ENCODE measurements at places on chromosomes 4 and X.

DNA sequence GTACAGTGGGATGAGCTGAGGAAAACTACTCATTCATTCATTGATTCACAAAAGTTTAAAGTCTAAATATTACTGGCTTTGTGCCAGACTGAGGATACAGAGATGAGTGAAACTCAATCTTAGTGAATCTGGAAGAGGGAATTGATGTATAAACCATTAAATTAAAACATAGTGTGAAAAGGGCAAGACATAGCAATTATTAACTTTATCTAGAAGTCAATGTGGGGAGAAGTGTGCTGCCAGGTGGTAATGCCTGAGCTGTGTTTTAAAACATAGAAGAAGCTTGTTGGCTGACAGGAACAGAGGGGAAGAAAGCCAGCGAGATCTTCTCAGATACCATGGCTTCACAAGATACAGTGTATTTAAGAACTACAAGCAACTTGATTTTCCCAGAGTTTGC is 153.4 kb downstream of the BMPR1B start:
- no peak for DNase-seq

DNA sequence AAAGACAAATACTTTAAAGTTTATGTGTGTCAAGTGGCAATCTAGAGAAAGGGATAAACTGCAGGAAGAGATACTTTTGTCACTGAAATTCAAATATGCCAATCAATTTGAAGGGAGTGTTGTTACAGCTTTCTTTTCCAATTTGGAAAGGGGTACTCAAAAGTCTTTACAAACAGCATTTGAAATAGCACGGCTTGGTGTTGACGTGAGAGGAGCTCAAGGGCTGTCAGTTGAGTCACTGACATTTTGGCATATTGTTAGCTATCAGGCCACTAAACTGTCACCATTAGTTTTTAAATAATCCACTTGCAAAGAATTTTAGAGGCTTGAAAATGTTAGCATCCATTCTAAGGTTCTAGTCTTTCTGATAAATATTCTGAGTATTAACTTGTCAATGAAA is 698.4 kb downstream of the IL1RAPL1 start:
- no peak for DNase-seq

- no peak for DNase-seq
Measured at GRCh38 chr4:47406408-47406807, 57.1 kb downstream of the COMMD8 start.

DNA sequence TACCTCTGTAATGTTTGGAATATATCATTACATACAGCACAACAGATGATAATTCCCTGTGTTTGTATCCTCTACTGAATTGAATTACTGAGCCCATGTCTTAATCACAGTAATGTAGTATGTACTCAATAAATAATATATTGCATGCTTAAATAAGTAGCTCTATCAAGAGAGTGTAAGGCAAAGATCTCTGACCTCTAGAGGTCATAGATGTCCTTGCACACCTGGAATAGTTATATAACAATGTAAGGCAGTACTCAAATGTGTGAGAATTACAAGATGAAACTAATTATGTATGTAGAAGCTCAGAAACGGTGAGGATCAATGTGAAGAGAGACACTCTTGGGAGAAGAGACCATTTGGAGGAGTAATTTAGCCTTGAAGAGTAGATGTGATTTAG is 14.3 kb upstream of the GCNA start:
- DNase-seq: no peak

DNA sequence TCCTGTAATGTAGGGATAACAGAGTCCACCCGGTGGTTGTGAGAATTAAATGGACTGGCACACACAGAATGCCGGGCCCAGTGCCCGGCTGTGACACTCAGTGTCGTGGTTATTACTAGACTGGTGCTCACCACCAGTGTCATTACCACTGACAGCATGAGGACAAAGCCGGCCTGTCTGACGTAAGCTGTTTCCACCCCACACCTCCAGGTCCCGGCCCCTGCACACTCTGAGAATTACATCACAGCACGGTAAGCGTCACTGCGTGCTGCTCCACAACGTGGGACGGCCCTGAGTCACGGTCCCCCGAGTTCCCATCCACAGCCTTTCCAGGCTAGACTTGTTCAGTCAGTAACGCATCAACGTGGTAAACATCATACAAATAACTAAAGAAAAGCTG is 22.9 kb downstream of the FAT1 start:
- DNase-seq: peak; percentile 45

DNA sequence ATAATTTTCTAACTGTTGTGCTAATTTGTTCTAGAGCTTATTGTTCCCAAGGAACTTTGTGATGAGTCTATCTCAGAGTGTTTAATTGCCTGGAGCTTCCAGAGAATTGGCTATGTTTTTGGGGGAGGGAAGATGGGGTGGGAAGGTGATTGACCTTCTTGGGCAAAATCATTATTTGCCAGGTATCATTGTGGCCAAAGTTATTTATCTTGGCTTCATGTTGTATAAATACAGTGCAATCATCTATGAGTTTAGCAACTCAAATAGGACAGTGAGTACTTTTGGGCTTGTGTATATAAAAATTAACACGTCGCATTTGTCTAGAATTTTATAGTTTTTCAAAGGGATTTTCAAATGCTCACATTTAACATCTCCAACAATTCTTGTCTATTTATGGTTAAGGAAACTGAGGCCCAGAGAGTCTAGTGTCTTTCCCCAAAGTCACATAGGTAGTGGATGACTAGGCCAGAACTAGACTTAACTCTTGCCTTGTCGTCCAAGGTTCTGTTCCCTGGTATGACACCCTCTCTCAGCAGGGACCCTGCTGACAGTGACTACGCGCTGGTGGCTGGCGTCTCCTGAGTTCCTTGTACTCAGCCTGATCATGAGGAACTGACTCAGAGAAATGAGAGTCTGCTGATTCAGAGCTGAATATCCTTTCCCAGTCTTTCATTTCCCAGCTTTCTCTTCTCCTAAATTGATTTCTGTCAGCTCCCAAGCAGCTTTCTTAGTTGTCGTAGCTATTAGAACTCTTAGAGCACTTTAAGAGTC is 27.7 kb downstream of the FNIP2 start:
- DNase-seq: no peak

DNA sequence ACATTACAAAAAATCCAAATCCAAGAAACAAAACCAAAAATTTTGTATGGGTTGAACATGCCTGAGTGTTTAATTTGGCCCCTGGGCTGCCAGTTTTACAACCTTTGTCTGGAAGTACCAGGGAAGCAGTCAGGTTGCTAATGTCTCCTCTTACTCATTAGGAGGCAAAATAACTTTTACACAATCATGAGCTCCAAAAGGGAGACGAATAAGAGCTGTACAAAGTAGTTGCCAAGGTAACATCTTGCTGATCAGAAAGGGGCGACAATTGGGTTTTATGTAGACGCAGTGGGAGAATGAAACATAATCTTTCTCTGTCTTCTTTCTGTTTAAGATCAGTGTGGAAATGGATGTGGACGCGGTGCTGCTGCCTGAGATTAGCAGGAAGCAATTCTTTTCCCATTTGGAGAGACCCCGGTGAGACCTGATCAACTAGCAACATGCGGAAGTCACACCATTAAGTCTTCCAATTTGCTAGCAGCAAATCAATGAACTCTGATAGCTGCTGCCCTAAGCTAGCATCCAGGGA is 90.7 kb upstream of the IGFBP7 start:
- no peak for DNase-seq

GRCh38 chr4:60129740-60130139 is 1070.4 kb upstream of the ADGRL3 start:
- DNase-seq: no peak

GRCh38 chr4:8589336-8589735 is 3.2 kb upstream of the CPZ start:
- peak; percentile 27 for DNase-seq

DNA sequence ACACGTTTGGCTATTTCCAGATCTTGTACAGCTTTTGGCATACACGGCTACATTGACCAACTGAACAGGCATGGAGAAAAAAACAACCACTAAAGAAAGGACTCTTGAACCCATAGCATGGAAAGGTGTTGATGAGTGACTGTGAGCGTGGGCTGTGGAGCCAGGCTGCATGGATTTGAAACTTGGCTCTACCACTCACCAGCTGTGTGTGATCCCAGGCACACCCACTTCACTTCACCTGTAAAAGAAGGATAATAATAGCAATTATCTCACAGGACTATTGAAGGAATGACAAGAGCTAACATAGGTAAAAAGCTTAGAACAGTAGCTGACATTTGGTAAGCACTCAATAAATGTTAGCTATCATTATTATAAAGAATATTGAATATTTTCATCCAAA is 301.7 kb upstream of the CPEB2 start:
- no peak for DNase-seq

DNA sequence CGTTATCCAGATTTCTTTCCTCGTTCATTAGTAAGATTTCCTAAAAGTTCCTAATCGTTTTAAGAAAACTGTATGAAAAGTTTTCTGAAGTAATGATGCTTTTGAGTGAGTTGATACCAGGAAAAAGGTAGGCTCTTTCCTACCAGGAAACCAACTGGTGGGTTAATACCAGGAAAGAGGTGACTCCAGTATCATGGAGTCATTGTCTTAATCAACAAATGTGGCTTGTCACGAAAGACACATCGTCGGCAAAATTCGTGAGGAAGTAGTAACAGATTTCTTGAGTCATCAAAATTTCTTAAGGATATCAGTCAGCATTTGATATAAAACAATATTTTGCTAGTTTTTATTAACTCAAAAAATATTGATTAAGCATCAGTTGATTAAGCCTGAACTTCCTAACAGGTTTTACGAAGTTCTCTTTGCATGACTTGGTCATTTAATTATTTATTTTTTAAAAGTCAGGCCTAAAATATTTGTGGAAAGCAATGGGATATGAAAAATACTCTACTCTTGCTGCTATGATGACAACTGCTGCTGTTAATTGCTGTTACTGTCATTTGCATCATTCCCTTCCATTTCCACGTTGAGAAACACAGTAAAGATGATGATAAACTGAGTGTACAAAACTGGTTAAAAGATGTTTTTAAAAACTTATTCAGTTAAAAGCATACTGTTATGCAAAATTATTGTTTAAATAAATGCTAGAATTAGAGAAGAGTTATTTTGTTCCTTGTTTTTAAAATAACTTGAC is 3.2 kb upstream of the PPBP start:
- DNase-seq: no peak

DNA sequence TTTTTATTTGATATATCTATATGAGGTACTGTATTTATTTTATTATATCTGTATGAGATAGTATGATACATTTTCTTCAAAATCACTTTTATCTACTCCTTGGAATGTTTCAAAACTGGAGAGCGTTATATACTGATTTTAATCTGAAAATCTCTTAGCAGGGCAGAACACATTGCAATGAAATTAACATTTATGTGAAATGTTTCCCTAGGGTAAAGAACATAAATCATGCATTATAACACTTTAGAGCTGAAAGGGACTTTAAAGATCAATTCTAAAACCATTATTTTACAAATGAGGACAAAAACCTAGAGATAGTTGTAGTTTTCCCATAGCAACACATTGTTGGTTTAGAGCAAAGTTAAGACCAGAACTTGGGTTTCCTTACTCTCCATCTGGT is 153.7 kb downstream of the ATOH1 start:
- no peak for DNase-seq

DNA sequence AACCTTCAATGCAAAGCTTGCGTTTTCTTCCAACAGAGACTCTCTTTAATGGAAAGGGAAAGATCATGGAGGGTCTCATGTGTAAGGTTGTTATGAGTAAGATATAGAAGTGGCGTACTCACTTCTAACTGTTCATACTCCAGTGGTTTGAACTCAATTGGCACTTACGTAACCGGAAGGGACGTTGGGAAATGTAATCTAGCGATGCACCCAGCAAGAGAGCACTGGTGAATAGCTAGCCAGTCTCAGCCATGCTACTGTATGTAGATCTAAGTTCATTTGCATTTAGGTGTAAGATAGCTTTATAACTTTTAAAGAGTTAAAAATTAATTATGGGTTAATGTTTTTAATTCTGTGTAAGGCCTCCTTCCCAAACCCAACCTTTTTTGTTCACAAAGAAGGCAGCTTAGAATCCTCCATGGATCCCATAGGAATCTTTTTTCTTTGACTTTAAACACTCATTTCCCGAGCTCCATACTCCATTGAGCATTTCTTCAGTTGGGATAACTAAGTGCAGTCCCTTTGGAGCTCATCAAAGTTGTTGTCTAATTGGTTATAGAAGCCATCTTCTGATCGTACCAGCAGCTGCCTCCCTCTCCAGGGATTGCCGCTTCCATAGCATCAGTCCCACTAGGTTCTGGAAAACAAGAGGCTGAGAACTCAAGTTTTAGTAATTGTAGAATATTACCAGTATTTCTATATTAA is 191.1 kb downstream of the RAPGEF2 start:
- DNase-seq: no peak

GRCh38 chr4:11424856-11425255 is 3.8 kb downstream of the HS3ST1 start:
- no peak for DNase-seq

GRCh38 chr4:125734504-125734903 is 419.7 kb downstream of the FAT4 start:
- no peak for DNase-seq

- DNase-seq: no peak
Measured at GRCh38 chr4:2728806-2729532, 27.2 kb downstream of the TNIP2 start.

- no peak for DNase-seq
Measured at GRCh38 chrX:53438174-53438831, 4.1 kb upstream of the HSD17B10 start.

GRCh38 chr4:156545003-156545785 is 426.4 kb downstream of the PDGFC start:
- DNase-seq: no peak

All from ovary (tissue), 10 donors.